Left lung (tissue), 14 donors: ENCODE measurements at places on chromosomes 3 and 15. TPM values are rescaled to one million over a fixed set of nuclear protein-coding genes. Genes with fewer than 3 reads are reported as not detected.

DNA sequence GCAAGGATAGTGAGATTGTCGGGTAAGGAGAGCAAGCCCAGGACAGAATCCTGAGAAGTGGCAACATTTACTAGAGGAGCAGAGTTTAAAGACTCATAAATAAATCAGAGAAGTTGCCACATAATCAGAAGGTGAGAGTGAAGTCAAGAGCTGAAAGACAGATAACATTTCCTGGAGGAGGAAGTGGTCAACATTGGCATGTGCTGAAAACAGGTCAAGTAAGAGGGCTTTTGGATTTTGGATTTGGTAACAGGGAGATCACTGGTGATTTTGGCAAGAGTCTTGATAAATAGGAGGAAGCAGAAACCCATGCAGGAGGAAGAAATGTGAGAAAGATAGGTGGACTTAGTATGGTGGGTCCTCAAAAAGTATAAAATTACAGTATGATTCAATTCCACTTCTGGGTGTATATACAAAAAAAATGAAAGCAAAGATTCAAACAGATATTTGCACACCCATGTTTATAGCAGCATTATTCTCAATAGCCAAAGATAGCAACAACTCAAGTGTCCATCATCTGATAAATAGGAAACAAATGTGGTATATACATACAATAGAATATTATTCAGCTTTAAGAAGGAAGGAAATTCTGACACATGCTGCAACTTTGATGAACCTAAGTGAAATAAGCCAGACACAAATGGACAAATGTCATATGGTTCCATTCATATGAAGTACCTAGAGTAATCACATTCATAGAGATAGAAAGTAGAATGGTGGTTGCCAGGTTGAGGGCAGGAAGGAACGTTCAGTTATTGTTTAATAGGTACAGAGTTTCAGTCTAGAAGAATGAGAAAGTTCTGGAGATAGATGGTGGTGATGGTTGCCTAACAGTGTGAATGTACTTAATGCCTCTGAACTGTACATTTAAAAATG is 27.3 kb upstream of the MBNL1 start:
- no peak for DNase-seq

Gene GCSAM
- total RNA-seq: 0.45 TPM

DNA sequence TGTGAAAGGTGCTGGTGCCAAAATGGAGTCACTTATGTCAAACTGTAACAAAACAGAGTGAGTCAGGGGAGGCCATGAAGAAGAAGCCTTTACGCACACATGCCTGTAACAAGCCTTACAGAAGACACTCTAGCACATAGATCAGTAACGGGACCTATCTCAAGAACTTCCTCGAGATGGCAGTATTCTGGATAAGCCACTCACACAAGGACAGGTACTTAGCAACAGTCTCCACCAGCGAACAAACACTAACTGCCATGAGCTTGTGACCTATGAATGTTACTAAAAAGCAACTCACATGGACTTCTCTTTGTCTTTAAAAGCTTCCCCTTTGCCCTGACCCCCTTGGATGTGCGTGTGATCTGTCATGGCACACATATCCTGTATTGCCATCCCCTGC is 235.1 kb downstream of the CD47 start:
- DNase-seq: no peak

DNA sequence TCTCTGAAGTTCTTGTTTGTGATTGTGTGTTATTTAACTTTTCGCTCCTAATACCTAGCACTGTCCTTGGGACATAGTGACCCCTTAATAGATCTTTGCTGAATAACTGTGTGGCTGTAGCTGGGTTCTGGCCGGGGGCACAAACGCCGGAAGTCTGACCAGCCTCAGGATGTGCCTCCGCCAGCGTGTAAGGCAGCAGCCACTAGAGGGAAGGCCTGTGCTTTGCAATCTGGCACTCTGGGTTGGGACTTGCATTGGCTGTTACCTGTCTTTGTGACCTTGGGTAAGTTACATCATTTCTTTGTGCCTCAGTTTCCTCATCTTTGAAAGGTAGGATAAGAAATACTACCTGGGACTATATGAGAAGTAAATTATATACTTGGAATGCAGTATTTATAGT is 158.7 kb downstream of the GHSR start:
- no peak for DNase-seq

- no peak for DNase-seq
Measured at GRCh38 chr3:15726043-15726442, 71.7 kb downstream of the ANKRD28 start.
